Activated naive CD4-positive, alpha-beta T cell (primary cell): ENCODE measurements at places on chromosomes 16 and 17.

DNA sequence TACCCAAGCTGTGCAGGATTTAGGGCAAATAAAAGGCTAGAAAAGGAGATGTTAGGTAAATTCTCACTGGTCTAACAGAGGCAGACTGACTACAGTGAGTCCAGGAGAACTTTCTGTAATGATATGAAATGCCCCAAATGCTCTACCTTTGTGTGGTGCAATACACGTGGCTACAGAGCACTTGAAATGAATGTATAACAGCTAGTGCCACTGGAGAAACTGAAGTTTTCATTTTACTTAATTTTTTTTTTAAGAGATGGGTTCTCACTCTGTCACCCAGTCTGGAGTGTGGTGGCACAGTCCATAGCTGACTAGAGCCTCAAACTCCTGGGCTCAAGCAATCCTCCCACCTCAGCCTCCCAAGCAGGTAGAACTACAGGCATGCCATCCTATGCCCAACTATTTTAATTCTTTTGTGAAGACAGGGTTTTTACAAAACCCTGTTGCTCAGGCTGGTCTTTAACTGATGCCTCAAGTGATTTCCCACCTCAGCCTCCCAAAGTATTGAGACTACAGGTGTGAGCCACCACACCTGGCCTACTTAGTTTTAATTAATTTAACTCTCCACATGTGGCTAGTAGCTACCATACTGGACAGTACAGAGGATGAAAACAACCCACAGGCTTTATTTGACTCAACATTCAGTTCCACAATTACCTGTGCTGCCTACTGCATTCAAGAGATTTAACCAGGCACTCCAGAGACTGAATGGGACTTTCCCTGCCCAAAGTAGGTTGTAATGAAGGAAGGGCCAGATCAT lies 84.8 kb upstream of the PLEKHM1 start:
- no peak for DNase-seq

DNA sequence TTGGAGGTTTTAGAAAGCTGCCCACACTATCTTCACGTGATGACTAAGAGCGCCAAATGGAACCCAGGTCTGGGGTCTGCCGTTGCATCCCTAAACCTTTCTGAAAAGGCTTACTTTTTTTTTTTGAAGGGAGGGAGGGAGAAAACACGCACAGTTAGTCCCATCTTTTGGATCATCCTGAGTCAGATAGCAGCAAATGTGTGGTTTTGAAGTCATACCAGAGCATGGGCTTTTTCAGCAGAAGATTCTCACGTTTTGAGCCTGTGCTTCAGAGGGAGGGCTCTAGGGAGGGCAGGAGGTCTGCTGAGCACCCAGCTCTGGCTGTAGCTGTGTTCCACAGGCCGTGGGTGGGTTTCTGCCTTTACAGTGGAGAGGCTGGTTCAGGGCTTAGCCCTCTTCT lies 194.7 kb downstream of the SNX29 start:
- no peak for DNase-seq

DNA sequence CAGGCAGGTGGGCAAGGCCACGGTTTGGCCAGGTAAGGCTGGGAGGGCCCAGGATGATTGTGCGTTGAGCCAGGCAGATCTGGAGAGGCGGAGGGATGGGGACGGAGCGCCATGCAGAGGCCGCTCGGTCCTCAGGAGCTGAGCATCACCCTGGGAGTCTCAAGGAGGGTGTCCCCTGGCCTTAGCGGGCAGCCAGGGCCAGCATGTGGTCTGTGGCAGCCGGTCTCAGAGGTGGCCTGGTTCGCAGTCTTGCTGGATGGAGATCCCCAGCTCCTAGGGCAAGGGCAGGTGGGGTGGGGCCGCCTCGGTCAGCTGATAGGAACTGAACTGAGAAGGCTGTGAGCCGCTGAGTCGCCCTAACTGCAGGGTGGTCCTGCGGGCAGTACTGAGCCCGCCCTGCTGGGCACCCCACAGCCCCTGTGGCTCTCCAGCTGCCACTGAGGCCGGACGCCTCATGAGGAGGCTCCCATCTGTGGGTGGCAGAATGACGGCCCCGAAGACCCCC lies 11.6 kb upstream of the CDH15 start:
- no peak for DNase-seq

DNA sequence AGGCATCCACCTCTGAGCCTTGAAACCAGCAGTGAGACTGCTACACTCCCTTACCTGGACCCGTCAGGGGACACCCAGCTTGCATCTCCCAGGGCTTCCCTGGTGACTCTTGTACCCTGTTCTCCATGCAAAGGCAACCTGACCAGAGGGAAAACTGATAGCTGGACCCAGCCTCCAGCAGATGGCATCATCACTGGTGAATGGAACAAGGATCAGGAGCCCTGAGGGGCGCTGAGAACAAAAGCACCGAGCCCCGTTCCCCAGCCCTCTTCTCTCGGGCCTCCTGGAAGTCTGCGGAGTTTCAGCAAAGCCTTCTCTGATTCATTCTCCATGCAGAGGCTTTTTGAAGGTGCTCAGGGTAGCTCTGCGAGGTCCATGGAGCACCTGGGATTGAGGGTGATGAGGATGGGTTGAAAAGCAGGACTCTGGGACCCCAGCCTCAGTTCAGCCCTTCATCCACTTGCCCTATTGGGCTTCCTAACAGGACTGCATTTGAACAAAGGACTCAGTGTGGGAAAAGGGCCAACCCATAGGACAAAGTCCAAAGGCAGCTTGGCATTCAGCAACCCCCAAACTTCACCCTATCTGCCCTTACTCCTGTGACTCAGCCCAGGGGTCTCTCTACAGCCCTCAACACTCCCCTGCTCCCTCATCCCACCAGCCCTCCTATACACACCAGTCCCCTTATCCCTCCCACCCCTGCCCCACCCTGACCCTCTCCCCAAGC lies 45.0 kb upstream of the LHX1 start:
- no peak for DNase-seq

- DNase-seq = no peak
Observed at GRCh38 chr16:81261049-81261648, 22.7 kb downstream of the BCO1 start.

- DNase-seq = no peak
Observed at GRCh38 chr16:83068686-83069085, 441.9 kb downstream of the CDH13 start.

GRCh38 chr17:44362459-44362948 lies 1.1 kb downstream of the FAM171A2 start:
- DNase-seq = no peak

- DNase-seq = no peak
Observed at GRCh38 chr17:81165246-81166032, at the start of gene PVALEF. PVALEF (plus strand) TSS chr17:81165507; CDS start chr17:81181227, 15,720 bp downstream.

DNA sequence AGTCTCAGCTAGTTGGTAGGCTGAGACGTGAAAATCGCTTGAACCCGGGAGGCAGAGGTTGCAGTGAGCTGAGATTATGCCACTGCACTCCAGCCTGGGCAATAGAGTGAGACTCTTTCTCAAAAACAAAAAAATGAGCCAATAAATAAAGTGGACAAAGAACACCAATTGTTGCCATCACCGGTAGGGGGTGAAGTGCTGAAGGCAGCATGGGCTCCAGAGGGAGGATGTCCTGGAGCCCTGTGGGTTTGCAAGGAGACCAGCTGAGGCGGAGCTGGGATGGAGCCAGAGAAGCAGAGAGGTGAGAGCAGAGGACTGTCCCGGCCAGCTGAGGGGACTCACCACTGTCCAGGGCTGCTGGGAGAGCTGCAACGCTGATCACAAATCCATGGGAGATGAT lies 13.8 kb downstream of the CHST6 start:
- DNase-seq = no peak

GRCh38 chr16:177981-178667 lies 1.6 kb downstream of the HBA1 start:
- DNase-seq = no peak

GRCh38 chr17:74532115-74532514 lies 840 bp upstream of the CD300LB start:
- no peak for DNase-seq

DNA sequence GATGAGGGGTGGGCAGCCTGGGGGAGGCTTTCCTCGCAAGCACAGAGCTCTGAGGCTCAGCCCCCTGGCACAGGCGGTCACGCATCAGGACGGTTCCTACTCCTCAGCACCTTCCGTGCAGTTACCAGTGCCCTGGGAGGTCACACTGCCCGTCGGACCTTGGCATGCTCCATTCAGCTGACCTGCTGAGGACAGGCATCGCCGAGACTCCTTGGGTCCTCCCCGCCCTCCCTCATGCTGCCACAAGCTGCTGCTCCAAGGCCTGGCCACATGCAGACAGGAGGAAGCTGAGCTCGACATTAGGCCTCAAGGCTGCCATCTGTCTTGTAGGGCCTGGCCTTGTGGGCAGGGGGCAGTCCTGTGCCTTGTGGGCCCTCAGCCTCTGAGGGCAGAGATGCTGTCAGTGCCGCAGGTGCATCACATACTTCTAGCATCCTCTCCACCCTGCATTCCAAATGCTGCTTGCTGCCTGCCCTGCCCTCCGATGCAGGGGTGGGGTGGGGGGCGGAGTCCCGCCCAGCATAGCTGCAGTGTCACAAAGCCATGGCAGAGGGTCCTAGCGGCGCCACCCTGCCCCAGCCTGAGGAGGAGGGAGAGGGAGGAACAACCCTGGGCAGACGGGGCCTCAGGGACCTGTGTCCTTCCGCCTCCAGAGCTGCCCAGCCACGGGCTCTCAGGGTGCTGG lies 9.3 kb downstream of the C16orf90 start:
- no peak for DNase-seq

GRCh38 chr16:84050316-84050715 lies 7.7 kb upstream of the SLC38A8 start:
- DNase-seq = no peak

- DNase-seq = no peak
Observed at GRCh38 chr17:20279631-20280030, 187.7 kb downstream of the LGALS9B start.

- no peak for DNase-seq
Observed at GRCh38 chr17:75313941-75314551, 24.8 kb upstream of the SLC25A19 start.

GRCh38 chr16:19330841-19331397 lies 45.4 kb downstream of the CLEC19A start:
- no peak for DNase-seq

DNA sequence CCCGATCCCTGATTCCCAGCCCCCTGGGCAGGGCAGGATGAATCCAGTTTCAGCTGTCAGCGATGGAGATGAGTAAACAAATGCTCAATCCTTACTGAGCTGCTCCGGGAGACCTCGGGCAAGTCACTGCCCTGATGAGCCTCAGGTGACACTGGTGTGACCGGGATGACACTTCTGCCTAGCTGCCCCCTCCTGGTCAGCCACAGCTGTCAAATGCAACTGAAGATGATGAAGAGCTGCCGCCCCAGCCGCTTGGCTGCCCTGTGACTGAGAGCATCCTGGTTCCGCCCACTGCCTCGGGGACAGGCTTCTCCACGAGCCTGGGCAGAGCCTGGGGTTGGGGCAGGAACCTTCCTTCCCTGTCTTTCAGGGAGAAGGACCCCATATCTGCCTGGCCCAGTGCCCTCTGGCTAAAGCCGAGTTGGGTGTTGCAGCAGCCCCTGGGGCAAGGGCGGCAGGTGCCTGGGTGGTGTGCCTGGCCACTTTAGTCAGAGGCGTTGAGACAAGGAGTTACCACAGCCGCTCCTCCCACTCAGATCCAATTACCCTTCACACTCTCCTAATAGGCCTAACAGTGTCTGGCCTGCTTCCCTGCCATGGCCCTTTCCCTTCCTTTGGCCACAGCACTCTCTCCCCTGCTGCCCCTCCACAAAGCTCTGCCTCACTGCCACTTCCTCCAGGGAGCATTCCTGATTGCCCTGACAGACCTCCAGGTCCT lies 5.5 kb downstream of the CCL17 start:
- no peak for DNase-seq

DNA sequence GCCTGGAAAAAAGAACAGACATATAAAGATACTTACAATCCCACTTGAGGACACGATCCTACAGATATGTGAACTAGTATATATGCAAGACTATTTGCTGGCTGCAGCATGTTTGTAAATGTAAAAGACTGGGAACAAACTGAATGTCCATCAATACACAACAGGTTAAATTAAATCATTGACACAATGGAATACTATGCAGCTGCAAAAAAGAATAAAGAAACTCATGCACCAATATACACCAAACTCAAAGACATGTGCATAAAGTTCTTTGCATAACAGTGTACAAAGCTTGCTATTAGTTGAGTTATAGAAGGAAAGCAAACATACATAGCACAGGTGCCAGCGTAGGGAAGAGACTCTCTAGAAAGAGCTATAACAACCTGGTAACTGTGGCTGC lies 61.9 kb upstream of the SREBF1 start:
- no peak for DNase-seq

- no peak for DNase-seq
Observed at GRCh38 chr17:40321524-40321929, 12.5 kb downstream of the RARA start.

- DNase-seq = no peak
Observed at GRCh38 chr17:39663688-39664580, 1.2 kb upstream of the TCAP start.
